ENCODE measurements at places on chromosomes 4 and X.

DNA sequence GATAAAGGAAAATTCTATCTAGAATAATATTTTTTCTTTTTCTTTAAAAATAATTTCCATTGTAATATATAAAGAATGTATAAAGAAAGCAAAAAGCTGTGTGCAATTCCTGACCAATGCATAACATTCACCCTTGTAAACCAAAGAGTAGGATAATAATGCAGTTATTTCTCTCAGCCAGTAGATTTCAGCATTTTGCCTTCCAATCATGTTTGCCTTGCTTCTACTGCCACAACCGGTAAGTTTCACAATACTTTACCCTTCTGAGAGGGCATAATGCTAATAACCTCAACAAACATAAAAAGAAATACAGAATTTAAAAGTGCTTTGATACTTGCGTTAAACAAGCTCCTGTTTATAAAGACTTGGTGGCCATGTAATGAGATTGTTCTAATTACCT, 59.9 kb downstream of the CHIC2 start:
- no peaks in the 10 kb centered on the region for H3K36me3 ChIP-seq
- no peaks in the 10 kb centered on the region for H3K4me1 ChIP-seq
- no peak overlapping the region for H3K27ac ChIP-seq
- DNase-seq, result no peak

DNA sequence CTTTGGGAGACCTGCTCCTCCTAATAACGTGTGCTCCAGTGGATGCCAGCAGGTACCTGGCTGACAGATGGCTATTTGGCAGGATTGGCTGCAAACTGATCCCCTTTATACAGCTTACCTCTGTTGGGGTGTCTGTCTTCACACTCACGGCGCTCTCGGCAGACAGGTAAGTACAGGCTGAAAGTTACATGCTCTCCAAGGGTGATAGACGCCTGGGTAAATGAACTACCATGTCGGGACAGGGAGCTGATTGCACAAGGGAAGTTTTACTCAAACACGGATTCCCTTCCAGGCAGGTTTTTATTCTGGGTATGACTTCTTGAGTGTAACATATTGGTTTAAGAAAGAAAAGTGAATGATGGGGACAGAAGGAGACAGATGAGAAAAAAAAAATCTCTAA, 836 bp downstream of the GRPR start:
- H3K36me3 ChIP-seq, result no peaks in the 10 kb centered on the region
- H3K27ac ChIP-seq, result no peak overlapping the region
- peaks cover 13% of the 10 kb centered on the region for H3K4me1 ChIP-seq

- DNase-seq, result no peak
- no peaks in the 10 kb centered on the region for H3K27me3 ChIP-seq
- no peak overlapping the region for H3K27ac ChIP-seq
Observed at GRCh38 chr4:123941306-123941705, 544.7 kb downstream of the SPRY1 start.

GRCh38 chr4:32847461-32847860, 2127.3 kb downstream of the PCDH7 start:
- DNase-seq, result no peak
- H3K36me3 ChIP-seq, result no peaks in the 10 kb centered on the region
- no peaks in the 10 kb centered on the region for H3K4me1 ChIP-seq
- H3K27me3 ChIP-seq, result no peaks in the 10 kb centered on the region
- no peak overlapping the region for H3K27ac ChIP-seq

DNA sequence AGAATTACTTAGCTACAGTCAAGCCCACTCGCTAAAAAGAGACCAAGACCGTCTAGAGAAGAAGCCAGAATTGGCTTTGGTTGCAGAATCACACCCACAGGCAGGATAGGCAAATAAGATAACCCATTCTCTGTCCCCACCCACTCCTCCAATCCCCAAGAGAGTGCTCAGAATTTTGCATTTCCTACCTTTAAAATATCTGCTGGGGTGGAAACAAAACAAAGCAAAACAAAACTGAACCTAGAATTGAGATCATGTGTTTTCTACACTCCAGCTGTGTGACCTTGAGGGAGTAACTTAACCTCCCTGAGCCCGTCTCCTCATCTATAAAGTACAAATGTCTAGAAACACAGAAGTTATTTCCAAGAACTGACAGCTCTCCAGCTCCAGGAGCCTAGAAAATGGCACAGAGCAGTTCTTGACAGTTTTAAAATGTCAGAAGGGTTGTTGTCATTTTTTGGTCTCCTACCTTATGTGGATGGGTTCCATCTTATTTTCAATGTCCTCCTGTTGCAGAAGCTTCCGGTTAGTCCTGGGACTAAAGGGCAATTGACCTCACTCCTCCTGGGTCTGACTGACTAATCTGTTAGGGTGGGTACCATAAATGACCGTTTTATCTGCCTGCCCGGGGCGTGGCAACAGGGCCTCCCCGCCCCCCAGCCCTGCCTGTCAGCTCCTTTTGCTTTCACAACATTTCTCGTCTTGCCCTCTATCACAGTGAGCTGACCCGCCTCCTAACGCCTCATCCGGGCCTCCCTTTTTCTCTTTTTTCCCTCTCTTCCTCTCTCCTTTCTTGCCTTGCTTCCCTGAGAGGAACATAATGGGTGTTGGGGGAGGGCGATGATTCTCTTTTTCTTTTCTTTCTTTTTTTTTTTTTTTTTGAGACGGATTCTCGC, 114.0 kb downstream of the RBM47 start:
- peaks cover 35% of the 10 kb centered on the region for H3K4me1 ChIP-seq
- peak overlapping the region; percentile 47 for H3K4me3 ChIP-seq
- peaks cover 4% of the 10 kb centered on the region for H3K36me3 ChIP-seq
- no peaks in the 10 kb centered on the region for H3K27me3 ChIP-seq
- peak; percentile 95 for DNase-seq
- peak overlapping the region; percentile 88 for H3K27ac ChIP-seq

DNA sequence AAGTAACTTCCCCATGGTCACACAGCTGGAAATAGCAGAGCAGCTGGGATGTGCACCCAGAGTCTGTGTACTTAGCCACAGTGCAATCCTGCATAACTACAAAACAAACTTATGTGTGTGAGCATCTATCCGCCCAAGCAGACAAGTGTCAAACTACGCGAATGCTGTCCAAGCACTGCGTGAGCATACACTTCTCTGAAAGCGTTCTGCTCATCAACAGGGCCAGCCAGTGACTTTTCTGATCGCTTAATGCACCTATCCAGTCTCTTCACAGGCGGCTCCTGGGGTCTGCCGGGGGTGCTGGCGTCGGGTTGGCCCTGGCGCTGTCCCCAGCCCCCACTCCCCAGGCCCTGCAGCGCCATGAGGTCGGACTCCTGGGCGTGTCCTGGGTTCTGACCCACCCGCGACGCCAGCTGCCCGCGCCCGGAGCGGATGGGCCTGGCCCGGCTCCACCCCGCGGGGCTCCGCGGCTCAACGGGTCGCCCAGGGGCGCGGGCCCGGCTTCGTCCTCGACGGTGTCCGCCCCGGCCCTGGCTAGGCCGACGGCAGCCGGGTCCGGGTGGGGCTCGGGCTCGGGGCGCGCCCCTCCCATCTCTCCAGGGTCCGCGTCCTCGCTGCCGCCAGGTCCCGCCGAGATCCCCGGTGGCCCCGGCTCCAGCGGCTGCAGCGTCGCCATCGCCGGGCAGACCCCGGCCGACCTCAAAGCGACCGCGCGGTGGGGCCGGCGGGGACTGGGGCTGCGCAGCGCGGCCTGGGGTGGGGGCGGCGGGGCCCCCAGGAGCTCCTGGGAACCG, 1.3 kb upstream of the ZNF141 start:
- H3K27me3 ChIP-seq, result no peaks in the 10 kb centered on the region
- peak overlapping the region; percentile 82 for H3K4me3 ChIP-seq
- DNase-seq, result no peak
- H3K27ac ChIP-seq, result peak overlapping the region; percentile 91
- no peaks in the 10 kb centered on the region for H3K4me1 ChIP-seq

- H3K4me1 ChIP-seq, result peaks cover 4% of the 10 kb centered on the region
- H3K27ac ChIP-seq, result no peak overlapping the region
- H3K36me3 ChIP-seq, result 0 out of 2 replicates have a peak, but pooled peaks cover 2% of the 10 kb centered on the region
- no peak overlapping the region for H3K4me3 ChIP-seq
- no peaks in the 10 kb centered on the region for H3K27me3 ChIP-seq
- peak; percentile 56 for DNase-seq
Observed at GRCh38 chr4:36189511-36190226, 54.6 kb downstream of the ARAP2 start.

DNA sequence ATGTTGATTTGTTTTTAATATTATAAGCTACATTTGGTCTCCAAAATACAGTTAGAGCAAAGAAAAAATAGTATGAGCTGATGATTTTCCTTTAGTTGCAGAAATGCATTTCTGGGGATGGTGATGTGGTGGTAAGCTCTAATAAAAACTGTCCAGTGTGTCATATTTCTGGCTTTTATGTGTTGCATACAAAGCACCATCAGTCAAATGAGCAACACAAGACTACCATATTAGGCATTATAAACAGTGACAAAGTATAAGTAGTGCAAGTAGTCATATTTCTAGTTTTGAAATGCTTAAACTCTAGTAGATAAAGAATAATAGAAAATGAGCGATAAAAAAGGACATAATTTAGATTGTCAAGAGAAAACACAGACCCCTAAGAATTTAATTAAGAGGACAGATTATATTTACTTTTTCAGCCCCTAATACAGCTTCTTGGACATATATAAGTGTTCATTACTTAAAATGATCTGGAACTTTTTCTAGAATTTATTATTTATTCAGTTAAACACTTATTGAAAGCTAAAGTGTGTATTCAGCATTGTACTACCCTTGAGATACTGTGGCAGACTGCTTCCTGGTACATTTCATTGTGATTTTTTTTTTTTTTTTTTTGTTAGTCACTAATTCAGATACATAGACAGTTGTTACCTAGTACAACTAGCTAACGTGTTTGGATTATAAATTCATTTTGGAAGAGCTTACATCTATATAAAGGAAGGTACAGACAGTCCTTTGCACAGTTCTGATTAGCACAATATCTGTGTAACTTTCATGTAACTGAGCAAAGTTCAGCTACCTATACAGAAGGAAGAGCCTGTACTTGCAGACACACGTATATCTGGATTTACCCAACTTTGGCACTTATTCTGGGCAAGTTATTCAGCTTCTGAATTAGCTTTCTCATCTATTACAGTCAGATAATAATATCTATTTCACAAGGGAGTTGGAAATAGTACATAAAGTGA, 22.3 kb downstream of the RAP1GDS1 start:
- no peak for DNase-seq
- no peaks in the 10 kb centered on the region for H3K27me3 ChIP-seq
- no peak overlapping the region for H3K27ac ChIP-seq
- no peak overlapping the region for H3K4me3 ChIP-seq

- no peaks in the 10 kb centered on the region for H3K4me1 ChIP-seq
- no peak for DNase-seq
- H3K27ac ChIP-seq, result no peak overlapping the region
- no peaks in the 10 kb centered on the region for H3K36me3 ChIP-seq
- no peak overlapping the region for H3K4me3 ChIP-seq
Observed at GRCh38 chr4:44984083-44984482, 257.7 kb upstream of the GNPDA2 start.

GRCh38 chr4:74896595-74896994, 36.3 kb upstream of the PARM1 start:
- no peaks in the 10 kb centered on the region for H3K4me1 ChIP-seq
- H3K4me3 ChIP-seq, result no peak overlapping the region
- no peak overlapping the region for H3K27ac ChIP-seq
- H3K36me3 ChIP-seq, result no peaks in the 10 kb centered on the region
- H3K27me3 ChIP-seq, result no peaks in the 10 kb centered on the region

- no peak overlapping the region for H3K4me3 ChIP-seq
- H3K27ac ChIP-seq, result no peak overlapping the region
- H3K36me3 ChIP-seq, result no peaks in the 10 kb centered on the region
- no peak for DNase-seq
- no peaks in the 10 kb centered on the region for H3K4me1 ChIP-seq
- peaks cover 2% of the 10 kb centered on the region for H3K27me3 ChIP-seq
Observed at GRCh38 chrX:72280321-72280845, 3.3 kb upstream of the RPS4X start.

DNA sequence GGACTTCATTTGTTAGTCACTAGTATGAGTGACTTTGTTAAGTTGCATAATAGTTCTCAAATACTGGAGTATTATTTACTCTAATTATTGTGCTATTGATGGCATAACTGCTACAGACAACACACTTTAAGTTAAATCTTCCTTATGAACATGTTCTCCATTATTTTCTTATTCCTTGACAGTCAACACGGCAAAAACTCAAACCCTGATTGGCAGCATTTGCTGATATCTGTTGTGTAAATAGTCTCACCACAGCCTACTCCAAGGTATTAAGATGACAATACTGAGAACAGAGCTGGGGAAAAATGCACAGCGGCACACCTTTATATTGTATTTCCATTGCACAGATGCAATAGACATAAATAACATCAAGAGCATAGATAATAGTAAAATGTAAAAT, 568.0 kb upstream of the AADAT start:
- no peaks in the 10 kb centered on the region for H3K4me1 ChIP-seq
- H3K36me3 ChIP-seq, result no peaks in the 10 kb centered on the region
- no peak overlapping the region for H3K27ac ChIP-seq
- no peaks in the 10 kb centered on the region for H3K27me3 ChIP-seq
- DNase-seq, result no peak

DNA sequence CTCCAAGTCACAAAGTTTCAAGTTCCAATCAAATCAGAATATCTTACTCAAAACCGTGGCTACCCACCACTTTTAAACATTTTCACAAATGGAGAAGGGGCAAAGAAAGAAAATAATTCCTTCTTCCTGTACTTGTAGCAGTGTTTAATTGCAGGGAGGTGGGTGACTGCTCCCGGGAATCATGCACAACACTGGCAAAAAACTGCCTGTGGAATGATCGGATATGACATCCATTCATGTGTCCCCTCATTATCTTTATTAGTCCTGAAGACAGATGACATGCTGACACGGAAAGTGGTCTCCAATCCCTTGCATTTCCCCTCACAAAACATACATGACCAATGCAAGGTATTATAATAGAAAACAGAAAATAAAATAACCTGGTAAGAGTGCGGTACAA, 2.0 kb downstream of the TSPAN5 start:
- DNase-seq, result no peak
- no peak overlapping the region for H3K4me3 ChIP-seq
- no peaks in the 10 kb centered on the region for H3K36me3 ChIP-seq
- H3K27me3 ChIP-seq, result peaks cover 23% of the 10 kb centered on the region
- H3K4me1 ChIP-seq, result no peaks in the 10 kb centered on the region

GRCh38 chrX:97168646-97169045, 284.9 kb downstream of the RPA4 start:
- H3K36me3 ChIP-seq, result no peaks in the 10 kb centered on the region
- no peaks in the 10 kb centered on the region for H3K27me3 ChIP-seq
- no peak for DNase-seq
- H3K4me3 ChIP-seq, result no peak overlapping the region
- H3K4me1 ChIP-seq, result peaks cover 3% of the 10 kb centered on the region

- H3K4me1 ChIP-seq, result peaks cover 23% of the 10 kb centered on the region
- H3K4me3 ChIP-seq, result no peak overlapping the region
- no peaks in the 10 kb centered on the region for H3K27me3 ChIP-seq
- H3K36me3 ChIP-seq, result no peaks in the 10 kb centered on the region
- no peak for DNase-seq
Observed at GRCh38 chrX:69024161-69024736, 141.0 kb downstream of the PJA1 start.

All from GM12878 (cell line).